ENCODE measurements at places on chromosomes 6 and 20.

DNA sequence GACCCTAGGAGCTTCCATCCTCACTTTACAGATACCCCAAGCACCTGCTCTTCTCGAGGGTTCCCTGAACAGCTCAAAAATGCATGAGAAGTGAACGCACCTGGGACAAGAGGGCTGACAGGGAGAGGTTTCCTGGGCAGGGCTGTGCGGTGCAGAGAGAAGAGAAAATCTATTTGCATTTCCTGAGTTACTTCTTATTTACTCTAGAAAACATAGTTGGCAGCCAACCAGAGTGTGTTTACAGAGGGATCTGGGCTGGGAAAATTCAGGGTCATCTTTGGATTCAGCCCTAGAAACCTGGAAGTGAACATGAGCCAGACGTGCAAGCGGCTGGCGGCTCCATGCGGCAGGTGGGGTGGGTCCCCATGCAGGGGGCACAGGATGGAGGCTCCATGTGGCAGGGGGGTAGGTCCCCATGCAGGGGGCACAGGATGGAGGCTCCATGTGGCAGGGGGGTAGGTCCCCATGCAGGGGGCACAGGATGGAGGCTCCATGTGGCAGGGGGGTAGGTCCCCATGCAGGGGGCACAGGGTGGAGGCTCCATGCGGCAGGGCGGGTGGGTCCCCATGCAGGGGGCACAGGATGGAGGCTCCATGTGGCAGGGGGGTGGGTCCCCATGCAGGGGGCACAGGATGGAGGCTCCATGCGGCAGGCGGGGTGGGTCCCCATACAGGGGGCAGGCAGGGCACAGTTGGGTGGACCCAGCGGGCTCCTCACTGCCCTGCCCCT is 342.0 kb downstream of the TAF4 start:
- DNase-seq: no peak

- no peak for DNase-seq
Observed at GRCh38 chr6:142207265-142207877, 60.3 kb downstream of the VTA1 start.

- peak; percentile 62 for DNase-seq
Observed at GRCh38 chr6:31837369-31838113, 10.0 kb downstream of the HSPA1B start.

GRCh38 chr6:125157725-125158124 is 4.2 kb downstream of the TPD52L1 start:
- no peak for DNase-seq

GRCh38 chr6:24060982-24061754 is 64.8 kb upstream of the NRSN1 start:
- DNase-seq: no peak

- no peak for DNase-seq
Observed at GRCh38 chr6:27902335-27903314, 9.6 kb downstream of the OR2B2 start.

- no peak for DNase-seq
Observed at GRCh38 chr20:58899512-58899911, 47.0 kb downstream of the GNAS start.

DNA sequence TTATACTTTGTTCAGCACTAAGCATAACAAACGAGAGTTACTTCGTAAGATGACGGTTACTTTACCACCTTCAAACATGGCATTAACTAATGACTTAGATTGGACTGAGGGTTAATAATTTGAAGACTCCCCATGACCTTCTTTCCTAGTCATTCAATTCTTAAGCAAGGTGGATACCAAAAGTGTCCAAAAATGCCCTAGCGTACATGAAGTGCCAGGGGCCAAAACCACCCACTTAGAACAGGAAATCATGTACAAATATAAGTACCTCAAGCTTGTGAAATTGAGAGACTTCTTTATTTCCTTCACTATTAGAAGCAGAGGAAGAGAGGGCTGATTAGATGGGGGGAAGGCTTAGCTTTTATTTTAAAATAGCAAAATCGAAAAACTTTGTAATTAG is 166.4 kb downstream of the ATXN1 start:
- no peak for DNase-seq

GRCh38 chr6:77740380-77740779 is 87.5 kb downstream of the MEI4 start:
- DNase-seq: no peak

Data from GF-D8 (cell line).